ENCODE measurements at places on chromosomes 11 and 22.

DNA sequence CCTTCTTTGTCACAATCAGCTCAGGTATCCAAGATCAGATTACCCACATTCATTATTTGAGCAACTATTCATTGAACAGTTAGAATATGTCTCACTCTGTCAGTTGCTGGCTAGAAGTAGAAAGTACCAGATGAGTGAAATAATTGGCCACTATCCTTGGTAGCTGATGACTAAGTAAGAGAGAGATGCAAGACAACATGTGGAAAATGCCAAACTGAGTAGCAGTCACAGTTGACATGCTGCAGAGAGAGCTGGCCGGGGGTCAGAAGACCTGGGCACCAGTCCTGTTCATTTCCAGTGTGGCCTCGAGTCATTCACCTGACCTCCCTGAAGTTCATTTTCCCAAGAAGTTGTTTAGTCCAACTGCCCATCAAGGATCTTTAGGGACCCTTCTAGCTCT lies 22.5 kb upstream of the SMIM35 start:
- DNase-seq: no peak

- DNase-seq: no peak
These were observed 22.5 kb upstream of the OR5AN1 start for GRCh38 chr11:59336176-59336575.

DNA sequence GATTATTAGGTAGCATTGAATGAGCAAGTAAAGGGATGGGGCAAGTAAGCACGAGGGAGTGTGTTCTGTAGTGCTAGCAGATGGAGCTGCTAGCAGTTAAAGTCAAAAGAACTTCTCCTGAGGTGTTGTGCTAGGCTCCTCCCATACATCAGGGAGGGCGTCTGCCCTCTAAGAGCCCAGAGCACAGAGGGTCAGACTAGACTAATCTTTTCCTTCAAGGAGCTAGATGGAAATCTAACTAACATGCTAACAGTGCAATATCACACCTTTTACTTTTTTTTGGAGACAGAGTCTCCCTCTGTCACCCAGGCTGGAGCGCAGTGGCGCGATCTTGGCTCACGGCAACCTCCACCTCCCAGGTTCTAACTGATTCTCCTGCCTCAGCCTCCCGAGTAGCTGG lies 3.2 kb upstream of the PLA2G6 start:
- DNase-seq: no peak

GRCh38 chr11:7138051-7138450 lies 49.3 kb downstream of the RBMXL2 start:
- DNase-seq: no peak

DNA sequence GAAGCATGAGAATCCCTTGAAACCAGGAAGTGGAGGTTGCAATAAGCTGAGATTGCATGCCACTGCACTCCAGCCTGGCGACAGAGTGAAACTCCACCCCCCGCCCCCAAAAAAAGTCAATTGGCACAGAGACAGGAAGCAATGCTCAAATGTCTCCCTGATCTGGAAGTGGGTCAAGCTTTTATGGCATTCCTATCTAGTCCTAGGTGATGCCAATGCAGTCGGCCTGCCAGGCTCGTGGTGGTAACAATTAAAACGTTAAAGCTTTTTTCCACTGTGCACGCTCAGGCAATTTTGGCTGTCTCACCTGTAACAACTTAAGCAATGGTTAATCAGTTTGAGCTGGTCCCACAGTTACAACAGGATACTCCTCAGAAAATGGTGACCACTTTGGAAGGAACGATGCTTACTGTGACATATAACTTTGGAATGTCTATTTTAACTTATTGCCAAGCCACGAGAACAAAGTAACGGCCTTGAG lies 18.9 kb upstream of the PISD start:
- no peak for DNase-seq

DNA sequence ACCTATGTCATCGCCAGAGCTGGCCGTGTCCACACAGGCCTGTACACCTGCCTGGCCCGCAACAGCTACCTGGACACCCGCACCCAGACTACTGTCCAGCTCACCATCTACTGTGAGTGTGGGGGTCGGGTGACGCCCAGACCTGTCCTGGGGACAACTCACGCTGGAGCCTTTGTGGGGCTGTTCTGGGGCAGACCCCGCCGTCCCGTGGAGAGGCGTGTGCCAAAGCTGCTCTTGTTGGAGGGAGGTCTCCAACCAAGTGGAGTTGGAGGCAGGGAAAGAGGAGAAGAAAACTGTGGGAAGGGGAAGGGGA lies 4.3 kb downstream of the VSIG10L2 start:
- DNase-seq: no peak

DNA sequence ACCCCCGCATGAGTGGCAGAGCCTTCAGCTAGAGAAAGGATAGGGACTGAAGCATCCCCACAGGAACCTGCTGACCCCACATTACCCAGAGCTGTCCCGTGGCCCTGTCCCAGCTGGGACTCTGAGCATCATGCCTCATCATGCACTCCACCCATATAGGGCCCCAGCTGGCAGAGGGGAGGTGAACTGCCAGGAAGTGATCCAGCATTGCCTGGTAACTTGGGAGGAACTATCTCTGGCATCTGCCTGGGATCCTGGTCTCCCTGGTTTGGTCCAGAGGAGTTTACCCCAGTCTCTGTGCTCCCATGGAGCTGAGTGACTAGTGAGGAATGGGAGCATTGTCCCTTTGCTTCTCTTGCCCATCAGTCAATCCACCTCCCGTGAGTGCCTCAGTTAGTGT lies 228.8 kb downstream of the GRIK4 start:
- DNase-seq: no peak

- DNase-seq: no peak
These were observed 10.5 kb upstream of the RPS19BP1 start for GRCh38 chr22:39543095-39543494.

GRCh38 chr11:134578807-134579723 lies 167.0 kb upstream of the B3GAT1 start:
- DNase-seq: peak; percentile 24

GRCh38 chr11:109384873-109385272 lies 37.1 kb upstream of the C11orf87 start:
- no peak for DNase-seq

DNA sequence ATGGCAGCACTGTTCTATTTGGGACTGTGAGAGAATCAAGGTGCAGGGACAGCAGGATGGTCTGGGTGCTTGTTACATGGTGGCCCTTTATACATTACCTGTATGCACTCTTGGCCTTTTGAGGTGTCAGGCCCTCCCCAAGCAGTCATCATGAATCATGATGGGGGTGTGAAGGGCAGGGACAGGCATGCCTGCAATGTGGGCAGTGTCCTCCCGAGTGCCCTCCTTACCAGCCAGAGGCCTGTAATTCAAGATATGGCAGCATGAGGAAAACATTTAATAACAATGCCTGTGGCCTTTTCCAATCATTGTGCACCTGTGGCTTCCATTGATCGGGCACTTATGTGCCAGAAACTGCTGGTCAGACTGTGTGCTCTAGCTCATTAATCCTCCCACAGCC lies 25.5 kb upstream of the CYP2D6 start:
- no peak for DNase-seq

GRCh38 chr11:29260939-29261705 lies 755.7 kb downstream of the KCNA4 start:
- DNase-seq: no peak

DNA sequence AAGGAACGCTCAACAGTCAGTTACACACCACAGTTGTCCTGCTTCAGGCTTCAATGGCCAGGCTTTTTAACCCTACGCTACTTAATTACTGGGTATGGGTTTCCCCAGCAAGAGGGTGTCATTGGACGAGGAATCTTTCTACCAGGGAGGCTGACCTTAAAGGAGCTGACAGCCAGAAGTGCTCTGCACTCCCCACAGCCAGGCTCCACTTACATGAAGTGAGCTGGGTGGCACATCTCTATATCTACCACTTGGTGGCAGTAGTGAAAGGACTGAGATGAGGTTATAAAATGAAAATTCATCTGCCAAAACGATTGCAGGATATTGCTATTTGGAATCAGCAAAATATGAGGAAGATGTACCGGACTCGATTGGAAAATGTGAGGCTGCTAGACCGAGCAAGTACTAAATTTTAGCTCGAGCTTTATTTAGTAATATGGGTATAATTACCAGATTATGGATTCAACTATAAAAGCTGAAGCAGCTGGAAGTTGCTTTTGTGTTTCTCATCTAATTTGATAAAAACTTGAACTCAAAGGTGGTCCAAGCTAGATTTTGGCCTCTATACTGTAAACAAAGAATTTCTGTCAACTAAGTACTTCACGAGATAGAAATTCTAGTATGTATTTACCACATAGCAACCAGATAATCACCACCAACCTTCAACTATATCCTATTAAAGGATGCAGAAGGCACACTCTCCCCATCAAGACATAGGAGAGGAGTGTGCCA lies 53.9 kb upstream of the CEP126 start:
- DNase-seq: peak; percentile 54

- DNase-seq: no peak
These were observed 144.3 kb upstream of the ANO3 start for GRCh38 chr11:26187639-26188038.

GRCh38 chr11:28539239-28540030 lies 431.2 kb downstream of the METTL15 start:
- no peak for DNase-seq

DNA sequence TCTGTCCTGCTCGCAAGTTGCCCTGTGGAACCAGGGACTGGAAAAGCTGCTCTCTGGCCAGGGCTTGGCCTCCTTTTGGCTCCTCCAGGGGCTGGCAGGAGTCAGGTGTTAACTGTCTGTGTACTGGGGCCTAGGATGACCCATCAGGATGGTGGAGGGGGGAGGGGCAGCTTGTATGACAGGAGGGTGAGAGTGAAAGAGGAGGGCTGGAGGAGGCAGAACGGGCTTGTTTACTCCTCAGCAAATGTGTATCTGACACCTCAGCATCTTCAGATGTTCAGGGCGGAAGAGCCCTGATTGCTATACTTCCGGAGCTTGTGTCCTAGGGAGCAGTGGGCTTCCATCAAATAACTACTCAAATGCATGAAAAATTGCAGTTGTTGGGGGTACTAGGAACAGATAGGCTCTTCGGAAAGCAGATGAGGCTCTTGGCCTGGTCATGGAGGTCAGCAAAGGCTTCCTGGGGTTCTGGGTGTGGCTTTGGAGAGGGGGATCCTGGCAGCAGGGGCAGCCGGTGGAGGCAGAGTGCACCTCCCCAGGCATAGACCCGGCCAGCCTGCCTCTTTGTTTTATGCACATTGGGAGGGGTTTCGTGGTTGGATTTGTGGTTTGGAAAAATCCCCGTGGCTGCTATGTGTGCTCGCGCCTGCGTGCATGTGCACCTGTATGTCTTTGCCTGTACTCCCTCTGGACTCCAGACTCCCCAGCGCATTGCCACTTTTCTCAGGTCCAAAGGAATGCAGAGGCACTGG lies 31.2 kb downstream of the CD82 start:
- peak; percentile 76 for DNase-seq

DNA sequence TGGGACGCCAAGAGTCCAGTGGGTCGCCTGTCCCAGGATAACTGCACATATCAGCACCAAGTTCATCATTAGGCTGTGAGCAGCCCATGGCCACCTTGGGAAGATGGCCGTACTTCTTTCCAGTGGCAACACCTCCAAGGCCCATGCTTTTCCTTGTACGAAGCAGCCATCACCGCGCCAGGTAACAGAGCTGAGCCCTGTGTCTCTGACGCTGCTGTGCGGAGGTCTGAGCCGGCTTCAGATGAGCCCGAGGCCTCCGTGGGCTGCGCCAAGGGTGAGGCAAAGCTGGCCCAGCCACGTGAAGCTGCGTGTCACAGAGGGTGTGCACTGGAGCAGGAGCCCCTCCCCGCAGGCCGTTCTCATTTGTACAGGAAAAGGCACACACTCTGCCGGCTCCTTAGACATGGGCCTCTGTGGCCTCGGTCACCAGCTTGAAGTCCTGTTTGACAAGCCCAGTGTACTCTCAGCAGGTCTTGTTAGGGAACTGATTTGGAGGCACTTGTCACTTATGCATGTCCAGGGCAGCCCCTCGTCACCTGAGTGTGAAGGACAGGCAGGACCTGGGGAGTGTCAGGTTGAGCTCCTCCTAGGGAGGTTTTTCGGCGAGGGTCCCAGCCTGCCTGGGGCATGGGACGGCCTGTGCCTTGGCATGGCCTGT lies 401.5 kb downstream of the TBC1D22A start:
- DNase-seq: no peak

GRCh38 chr11:69968396-69969347 lies 109.4 kb upstream of the ANO1 start:
- no peak for DNase-seq

- DNase-seq: peak; percentile 75
These were observed 12.3 kb downstream of the STARD10 start for GRCh38 chr11:72781313-72782080.

GRCh38 chr11:86140334-86140990 lies 71.6 kb upstream of the PICALM start:
- DNase-seq: no peak

GRCh38 chr11:3815845-3816244 lies 7.5 kb downstream of the PGAP2 start:
- DNase-seq: no peak

DNA sequence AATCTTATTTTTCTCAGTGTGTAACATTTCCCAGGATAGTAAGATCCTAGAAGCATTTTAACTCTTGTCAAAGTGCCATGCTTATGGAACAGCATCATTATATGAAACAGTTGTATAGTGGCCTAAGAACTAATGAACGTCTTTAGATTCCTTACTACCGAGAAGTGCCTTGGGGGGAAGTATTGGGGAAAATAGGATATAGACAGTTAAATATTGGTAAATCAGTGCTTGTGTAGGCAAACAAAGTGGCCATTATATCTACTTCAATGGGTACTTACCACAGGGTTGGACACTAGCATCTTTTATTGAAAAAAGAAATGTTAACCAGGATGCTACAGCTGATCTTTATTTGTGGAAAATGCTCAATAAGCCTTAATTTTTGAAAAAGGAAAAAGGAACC lies 11.3 kb downstream of the FAR1 start:
- DNase-seq: no peak

- DNase-seq: peak; percentile 40
These were observed 50.3 kb upstream of the SORL1-AS1 start for GRCh38 chr11:121503051-121503450.

GRCh38 chr11:117684731-117685130 lies 112.3 kb downstream of the DSCAML1 start:
- no peak for DNase-seq

- no peak for DNase-seq
These were observed 2.9 kb upstream of the MYO7A start for GRCh38 chr11:77125191-77125590.

- DNase-seq: no peak
These were observed 11.2 kb upstream of the RAB3IL1 start for GRCh38 chr11:61928606-61929005.

- no peak for DNase-seq
These were observed 38.3 kb upstream of the NNMT start for GRCh38 chr11:114257621-114258558.

GRCh38 chr11:118659314-118659952 lies 20.0 kb downstream of the TREH start:
- peak; percentile 97 for DNase-seq

- DNase-seq: peak; percentile 85
These were observed 109.8 kb downstream of the BCR start for GRCh38 chr22:23289851-23290724.

DNA sequence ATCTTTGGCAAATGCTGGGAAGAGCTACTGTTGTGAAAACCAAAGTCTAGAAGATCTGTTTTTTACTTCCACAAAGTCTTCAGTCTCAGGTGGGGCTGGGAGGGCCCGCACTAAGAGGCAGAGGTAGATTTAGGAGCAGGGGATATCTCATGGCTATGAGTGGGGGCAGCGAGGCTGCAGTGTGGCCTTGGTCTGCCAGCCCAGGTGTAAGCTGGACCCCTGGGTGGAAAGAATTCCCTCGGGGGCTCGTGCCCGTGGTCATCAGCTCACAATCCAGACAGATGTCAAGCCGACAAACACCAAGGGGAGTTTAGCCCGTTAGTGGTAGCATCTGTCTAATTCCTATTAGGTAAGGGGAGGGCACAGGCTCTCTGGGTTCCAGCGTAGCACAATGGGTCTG lies 9.0 kb downstream of the PKNOX2 start:
- DNase-seq: no peak

GRCh38 chr11:40388097-40388818 lies 1071.2 kb downstream of the LRRC4C start:
- DNase-seq: no peak

Data from activated CD8-positive, alpha-beta memory T cell treated with anti-CD3 and anti-CD28 coated beads for 24 hours (primary cell).